ENCODE measurements at places on chromosomes 7 and 10.
A peak's percentile ranks its signal among the peaks of the same experiment; 100 is the strongest.

DNA sequence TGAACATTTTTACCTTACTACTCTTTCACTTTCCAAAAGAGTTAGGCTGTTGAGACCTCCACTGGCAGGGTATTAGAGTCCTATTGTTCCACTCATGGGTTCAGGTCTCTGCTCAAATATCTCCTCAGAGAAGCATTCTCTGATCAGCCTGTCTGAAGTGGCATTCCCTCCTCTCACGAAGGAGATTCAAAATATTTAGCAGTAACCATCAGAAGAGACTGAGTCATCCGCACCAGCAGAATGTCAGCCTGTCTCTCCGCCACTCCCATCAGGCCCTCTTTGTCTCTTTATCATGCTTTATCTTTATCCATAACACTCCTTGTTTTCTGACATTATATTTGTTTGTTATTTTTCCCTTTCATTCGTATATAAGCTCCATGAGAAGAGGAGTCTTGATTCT lies 79.1 kb downstream of the AASS start:
- no peak overlapping the region for H3K4me3 ChIP-seq
- no peak for DNase-seq

- no peaks in the 10 kb centered on the region for H3K36me3 ChIP-seq
- H3K27me3 ChIP-seq, result no peaks in the 10 kb centered on the region
- peak overlapping the region; percentile 43 for H3K4me3 ChIP-seq
- peaks cover 27% of the 10 kb centered on the region for H3K4me1 ChIP-seq
These were observed 43.7 kb upstream of the NXPH1 start for GRCh38 chr7:8389593-8390261.

GRCh38 chr10:35821339-35821911 lies 179.3 kb upstream of the FZD8 start:
- H3K27ac ChIP-seq, result no peak overlapping the region
- H3K36me3 ChIP-seq, result no peaks in the 10 kb centered on the region
- no peak for DNase-seq
- no peak overlapping the region for H3K4me3 ChIP-seq

DNA sequence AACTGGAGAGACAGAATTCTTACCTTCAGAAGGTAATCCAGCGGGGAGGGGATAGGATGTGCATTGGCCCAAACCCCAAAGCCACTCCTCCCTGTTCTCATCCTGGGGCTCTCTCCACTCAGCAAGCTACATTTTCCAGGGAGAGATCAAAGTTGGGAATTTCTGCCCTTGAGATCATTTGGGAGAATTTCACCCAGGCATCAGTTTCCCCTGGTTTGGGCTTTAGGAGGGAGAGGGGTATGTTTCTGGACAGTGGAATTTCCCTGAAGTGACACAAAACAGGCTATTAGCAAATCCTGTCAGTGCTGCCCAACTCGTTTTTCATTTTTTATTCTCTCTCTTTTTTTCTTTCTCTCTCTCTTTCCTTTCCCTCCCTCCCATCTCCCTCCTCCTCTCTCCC lies 35.7 kb downstream of the CYP17A1 start:
- no peaks in the 10 kb centered on the region for H3K27me3 ChIP-seq
- H3K36me3 ChIP-seq, result no peaks in the 10 kb centered on the region
- DNase-seq, result peak; percentile 54
- H3K27ac ChIP-seq, result peak overlapping the region; percentile 84

- no peaks in the 10 kb centered on the region for H3K36me3 ChIP-seq
- no peaks in the 10 kb centered on the region for H3K27me3 ChIP-seq
These were observed 880.2 kb upstream of the AUTS2 start for GRCh38 chr7:68718097-68718551.

DNA sequence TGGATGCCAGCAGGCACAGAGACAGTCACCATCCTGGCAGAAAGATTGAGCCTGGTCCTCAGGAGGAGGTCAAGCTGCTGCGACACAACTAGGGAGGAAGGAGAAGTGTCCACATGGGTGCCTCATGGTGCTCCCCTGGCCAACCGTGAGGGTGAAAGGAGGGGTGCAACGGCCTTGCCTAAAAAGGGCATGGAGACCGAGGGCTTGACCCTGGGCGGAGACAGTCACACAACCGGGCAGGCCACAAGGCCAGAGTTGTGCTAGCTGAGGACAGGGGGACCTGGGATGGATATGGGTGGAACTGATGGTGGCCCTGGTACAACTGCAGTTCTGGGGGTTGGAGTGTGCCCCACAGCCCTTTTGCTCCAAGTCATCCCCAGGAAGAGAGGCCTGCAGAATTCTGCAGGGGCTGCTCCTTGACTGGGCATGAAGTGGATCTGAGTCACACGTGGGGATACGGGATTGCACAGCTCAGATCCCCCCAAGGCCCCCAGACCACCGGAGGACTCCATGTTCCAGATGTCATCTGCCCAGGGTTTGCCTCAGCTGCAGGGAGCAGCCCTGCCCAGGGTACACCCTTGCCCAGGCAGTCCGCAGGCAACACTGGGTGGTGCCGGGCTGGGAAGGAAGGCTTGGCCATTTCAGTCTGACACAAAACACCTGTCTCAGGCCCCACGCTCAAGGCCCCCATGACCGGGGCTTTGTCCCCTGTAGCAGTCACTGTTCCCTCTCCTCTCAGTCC lies 602.3 kb upstream of the MGMT start:
- H3K4me3 ChIP-seq, result no peak overlapping the region
- no peak overlapping the region for H3K27ac ChIP-seq
- no peaks in the 10 kb centered on the region for H3K36me3 ChIP-seq
- no peaks in the 10 kb centered on the region for H3K27me3 ChIP-seq
- H3K4me1 ChIP-seq, result no peaks in the 10 kb centered on the region
- no peak for DNase-seq

GRCh38 chr10:63007112-63007511 lies 126.0 kb upstream of the NRBF2 start:
- H3K4me1 ChIP-seq, result no peaks in the 10 kb centered on the region
- no peaks in the 10 kb centered on the region for H3K27me3 ChIP-seq
- no peak for DNase-seq
- no peaks in the 10 kb centered on the region for H3K36me3 ChIP-seq
- H3K27ac ChIP-seq, result no peak overlapping the region

DNA sequence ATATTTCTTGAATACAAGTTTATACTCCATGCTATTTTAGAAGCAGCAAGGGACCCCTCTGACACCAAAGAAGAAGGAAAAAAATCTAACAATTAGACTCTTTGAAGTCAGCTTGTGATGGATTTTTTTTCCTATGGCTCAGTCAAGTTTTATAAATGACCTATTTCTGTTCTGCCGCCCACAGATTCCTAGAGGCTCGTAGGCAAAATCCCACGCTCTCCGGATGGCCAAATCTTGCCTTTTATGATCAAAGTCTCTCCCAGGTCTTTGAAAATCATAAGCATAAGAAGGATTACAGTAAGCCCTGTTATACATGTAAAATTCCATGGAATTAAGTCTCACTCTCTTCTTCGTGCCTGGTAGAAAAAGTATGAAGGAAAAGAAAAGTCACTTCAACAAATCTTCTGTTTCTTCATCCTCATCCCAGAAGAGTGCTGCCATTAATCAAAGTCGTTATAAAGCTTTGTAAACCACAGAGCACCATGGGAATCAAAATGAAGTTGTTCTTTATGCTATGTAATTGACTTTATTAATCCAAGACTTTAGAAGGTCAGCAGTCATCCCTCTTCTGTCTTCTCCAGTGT lies 33.1 kb downstream of the ASB13 start:
- H3K27me3 ChIP-seq, result no peaks in the 10 kb centered on the region
- DNase-seq, result no peak
- H3K4me3 ChIP-seq, result no peak overlapping the region
- H3K27ac ChIP-seq, result no peak overlapping the region
- H3K36me3 ChIP-seq, result no peaks in the 10 kb centered on the region
- peaks cover 5% of the 10 kb centered on the region for H3K4me1 ChIP-seq

DNA sequence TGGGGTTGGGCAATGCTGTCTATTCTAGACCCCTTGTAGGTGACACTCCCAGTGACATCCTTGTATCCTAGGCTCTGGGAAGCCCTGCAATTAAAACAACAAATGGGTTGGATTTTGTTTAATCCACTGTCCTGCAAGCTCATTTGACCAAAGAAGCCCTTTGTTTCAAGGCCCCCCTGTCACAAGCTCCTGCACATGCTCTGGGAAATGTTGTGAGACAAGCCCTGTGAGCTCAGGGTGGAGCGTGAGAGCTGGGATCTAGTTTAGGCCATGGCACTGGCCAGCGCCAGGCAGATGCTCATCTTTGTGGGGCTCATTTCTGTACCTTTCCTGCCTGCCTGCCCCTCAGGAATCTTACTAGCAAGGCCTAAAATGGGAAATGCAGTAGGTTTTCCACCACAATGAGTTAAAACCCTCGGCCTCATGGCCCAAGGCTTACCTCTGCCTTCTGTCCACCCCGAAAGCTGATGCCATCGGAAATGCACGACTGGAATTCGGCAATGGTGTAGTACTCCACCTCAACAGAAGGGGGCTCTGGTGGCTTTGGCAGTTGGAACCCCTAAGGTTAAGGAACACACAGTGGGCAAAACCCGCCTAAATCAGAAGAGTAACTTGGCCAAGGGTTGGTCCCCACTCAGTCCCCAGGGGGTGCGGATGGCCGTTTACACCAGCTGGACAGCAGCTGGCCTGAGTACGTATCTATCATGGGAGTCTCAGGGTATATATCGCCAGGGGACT lies 112.0 kb downstream of the NEURL1 start:
- no peaks in the 10 kb centered on the region for H3K4me1 ChIP-seq
- H3K4me3 ChIP-seq, result no peak overlapping the region
- no peak overlapping the region for H3K27ac ChIP-seq
- DNase-seq, result peak; percentile 66
- H3K36me3 ChIP-seq, result 0 out of 2 replicates have a peak, but pooled peaks cover 3% of the 10 kb centered on the region

Measured in GM23338 (cell line).